ENCODE measurements at places on chromosomes 1 and 21.

DNA sequence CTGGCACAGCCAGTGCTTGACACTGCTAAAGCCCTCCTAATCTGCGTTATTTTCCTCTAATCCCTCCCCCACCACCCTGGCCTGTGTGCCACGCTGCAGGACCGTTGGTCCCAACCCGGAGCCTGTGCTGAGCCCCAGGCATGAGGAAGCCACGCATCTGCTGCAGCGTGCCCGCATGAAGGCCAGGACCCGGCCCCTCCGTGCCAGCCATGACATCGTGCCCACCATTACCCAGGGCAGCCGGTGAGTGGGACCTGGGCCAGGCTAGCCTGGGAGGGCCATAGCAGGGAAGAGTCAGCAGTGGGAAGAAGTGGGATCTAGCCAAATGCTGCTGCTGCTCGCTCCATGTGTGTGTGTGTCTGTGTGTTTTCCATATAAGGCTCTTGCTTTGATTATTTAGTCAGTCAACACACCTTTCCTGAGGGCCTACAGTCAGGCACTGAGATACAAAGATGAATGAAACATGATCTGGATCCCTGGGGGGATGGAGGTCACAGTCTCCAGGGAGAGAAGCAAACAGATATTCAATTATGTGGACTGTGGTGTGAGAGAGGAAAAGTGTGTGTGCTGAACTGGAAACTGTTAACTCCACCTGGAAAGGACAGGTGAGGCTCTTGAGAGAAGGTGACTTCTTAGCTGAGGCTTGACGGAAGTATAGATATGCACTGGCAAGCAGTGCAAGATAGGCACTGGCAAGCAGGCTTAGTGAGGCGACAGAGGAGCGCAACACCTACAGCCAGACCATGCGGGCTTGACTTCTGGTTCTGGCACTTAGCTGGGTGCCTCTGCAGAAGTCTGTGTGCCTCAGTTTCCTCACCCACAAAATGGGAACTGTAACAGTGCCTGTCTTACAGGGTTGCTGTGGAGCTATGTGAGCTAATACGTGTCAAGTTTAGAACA, 15.9 kb downstream of the KIAA1614 start:
- DNase-seq: no peak

- peak; percentile 31 for DNase-seq
Measured at GRCh38 chr21:18716578-18717138, 313.1 kb upstream of the TMPRSS15 start.

DNA sequence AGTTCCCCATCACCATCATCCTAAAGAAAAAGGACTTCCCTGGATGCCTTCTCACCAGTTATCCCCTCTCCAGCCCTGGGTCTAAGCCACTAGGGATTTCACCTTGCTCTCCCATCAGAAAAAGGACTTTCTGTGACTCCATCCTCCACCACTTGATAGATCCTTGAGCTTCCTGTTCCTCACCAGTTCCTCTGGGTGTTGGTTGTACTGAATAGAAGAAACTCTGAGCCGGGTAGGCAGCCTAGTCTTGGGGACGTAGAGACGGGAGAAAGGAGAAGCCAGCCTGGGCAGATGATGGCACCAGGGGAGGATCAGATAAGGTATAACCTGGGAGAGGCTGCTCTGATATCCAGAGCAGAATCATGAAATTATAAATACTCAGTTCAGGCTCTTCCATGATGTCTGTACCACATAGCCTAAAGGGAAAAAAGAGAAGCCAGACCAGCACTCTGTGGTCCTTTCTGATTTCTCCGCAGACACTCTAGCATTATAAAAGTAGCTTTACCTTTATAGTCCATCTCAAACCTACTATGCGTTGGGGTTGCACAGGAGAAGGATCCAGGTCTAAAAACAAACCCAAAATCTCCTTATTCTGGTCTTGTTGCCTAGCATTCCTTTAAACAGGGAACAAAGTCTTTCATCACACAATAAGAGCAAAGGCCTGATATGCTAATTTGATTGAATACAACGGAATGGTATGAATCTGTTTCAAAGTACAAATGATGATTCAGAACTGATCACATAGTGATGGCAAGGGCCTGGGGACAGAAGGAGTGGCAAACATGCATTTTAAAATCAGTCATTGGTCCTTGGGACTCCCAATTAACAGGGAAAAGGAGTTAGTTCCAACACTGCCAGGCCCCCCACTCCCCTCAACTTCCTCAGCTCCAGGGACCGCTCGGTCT, 1.2 kb upstream of the CD34 start:
- no peak for DNase-seq

GRCh38 chr1:44672254-44672955, 1.9 kb downstream of the TMEM53 start:
- DNase-seq: peak; percentile 40

- DNase-seq: no peak
Measured at GRCh38 chr1:235625340-235625739, 24.2 kb downstream of the GNG4 start.

DNA sequence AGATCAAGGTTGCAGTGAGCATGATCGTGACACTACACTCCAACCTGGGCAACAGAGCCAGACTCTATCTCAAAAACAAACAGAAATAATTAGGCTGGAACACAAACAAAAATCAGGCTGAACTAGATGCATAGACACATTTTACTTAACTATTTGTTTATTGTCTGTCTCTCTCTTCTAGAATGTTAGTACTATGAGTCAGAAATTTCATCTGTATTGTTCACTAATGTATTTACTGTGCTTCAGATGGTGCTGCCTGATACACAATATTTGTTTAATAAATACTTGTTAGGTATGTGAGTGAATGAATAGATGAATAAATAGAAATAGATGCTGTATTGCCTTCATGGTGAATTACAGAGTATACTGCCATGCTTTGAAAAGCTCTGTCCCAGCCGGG, 6.0 kb upstream of the LIN28A start:
- no peak for DNase-seq

- DNase-seq: no peak
Measured at GRCh38 chr1:169925505-169926482, 32.1 kb upstream of the SCYL3 start.

GRCh38 chr1:175317309-175317708, 124.7 kb upstream of the KIAA0040 start:
- DNase-seq: peak; percentile 82

DNA sequence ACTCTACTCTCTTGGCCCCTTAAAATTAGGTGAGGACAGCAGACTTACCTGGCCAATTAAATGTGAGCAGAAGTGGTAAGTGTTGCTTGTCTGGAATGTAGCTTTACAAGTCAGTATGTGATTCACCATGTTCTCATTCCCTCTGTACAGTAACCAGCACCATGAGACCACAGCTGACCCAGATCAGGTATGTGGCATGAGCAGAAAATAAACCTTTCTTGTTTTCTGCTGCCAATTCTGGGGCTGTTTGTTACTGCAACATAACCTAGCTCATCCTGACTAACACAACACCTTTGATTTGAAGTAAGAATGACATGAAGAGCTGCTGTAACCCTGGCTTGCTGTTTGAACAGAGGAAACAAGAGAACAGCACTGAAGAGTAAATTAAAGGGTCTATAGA, 24.9 kb downstream of the ITPKB start:
- DNase-seq: no peak

GRCh38 chr1:150567717-150568593, 11.5 kb downstream of the MCL1 start:
- DNase-seq: peak; percentile 84

Measured in NAMALWA (cell line).